ENCODE measurements at places on chromosomes 3 and 15. TPM values are rescaled to one million over a fixed set of nuclear protein-coding genes. Genes with fewer than 3 reads are reported as not detected.
A peak's percentile ranks its signal among the peaks of the same experiment; 100 is the strongest.

Gene SPINT1
- total RNA-seq: 1.7 TPM

Gene GADL1
- total RNA-seq: not detected

Gene HTR3E
- not detected for total RNA-seq

Gene CRABP1
- not detected for total RNA-seq

Gene C2CD4A
- 3.2 TPM for total RNA-seq

Gene CASR
- total RNA-seq: not detected

Gene TMC3
- total RNA-seq: not detected

Gene PTPRG
- 41.0 TPM for total RNA-seq

Gene SLC6A11
- not detected for total RNA-seq

- no peak for DNase-seq
Observed at GRCh38 chr3:194900854-194901522, 215.3 kb downstream of the FAM43A start.

DNA sequence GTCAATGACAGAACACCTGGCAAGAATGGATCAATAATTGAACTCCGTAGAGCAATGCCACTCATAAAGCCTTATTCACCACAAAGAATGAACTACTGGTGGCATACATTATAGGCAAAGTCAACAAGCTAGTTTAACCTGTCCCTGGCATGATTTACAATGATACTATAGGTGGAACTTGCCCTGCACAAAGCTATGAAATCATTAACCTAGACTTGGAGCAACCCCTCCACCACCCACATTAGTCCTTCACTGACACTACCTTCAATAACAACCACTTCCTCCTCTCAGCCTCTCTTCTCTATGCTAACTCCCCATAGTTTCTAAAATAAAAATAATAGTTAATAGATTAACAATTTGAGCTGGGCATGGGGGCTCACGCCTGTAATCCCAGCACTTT lies 54.4 kb downstream of the ACAP2 start:
- no peak for DNase-seq

DNA sequence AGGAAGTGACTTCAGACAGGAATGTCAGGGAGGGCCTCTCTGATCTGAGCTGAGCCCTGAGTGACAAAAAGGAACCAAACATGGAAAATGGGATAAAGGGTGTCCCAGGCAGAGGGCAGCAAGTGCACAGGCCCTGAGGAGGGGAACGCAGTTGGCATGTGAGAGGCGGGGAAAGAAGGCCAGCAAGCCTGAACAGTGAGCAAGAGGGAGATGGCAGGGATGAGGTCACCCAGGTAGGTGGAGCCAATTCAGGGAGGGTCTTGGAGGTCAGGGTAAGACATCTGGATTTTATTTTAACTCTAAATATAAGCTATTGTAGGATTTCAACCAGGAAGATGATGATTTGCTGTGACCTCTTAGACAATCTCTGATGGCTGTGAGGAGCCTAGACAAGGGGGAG lies 167.7 kb downstream of the LRTM1 start:
- no peak for DNase-seq

- DNase-seq: no peak
Observed at GRCh38 chr3:107676469-107677309, 153.9 kb downstream of the BBX start.

- DNase-seq: no peak
Observed at GRCh38 chr15:85312486-85312885, 67.9 kb upstream of the AKAP13 start.

- DNase-seq: peak; percentile 45
Observed at GRCh38 chr3:62134061-62134496, 239.3 kb downstream of the FEZF2 start.

DNA sequence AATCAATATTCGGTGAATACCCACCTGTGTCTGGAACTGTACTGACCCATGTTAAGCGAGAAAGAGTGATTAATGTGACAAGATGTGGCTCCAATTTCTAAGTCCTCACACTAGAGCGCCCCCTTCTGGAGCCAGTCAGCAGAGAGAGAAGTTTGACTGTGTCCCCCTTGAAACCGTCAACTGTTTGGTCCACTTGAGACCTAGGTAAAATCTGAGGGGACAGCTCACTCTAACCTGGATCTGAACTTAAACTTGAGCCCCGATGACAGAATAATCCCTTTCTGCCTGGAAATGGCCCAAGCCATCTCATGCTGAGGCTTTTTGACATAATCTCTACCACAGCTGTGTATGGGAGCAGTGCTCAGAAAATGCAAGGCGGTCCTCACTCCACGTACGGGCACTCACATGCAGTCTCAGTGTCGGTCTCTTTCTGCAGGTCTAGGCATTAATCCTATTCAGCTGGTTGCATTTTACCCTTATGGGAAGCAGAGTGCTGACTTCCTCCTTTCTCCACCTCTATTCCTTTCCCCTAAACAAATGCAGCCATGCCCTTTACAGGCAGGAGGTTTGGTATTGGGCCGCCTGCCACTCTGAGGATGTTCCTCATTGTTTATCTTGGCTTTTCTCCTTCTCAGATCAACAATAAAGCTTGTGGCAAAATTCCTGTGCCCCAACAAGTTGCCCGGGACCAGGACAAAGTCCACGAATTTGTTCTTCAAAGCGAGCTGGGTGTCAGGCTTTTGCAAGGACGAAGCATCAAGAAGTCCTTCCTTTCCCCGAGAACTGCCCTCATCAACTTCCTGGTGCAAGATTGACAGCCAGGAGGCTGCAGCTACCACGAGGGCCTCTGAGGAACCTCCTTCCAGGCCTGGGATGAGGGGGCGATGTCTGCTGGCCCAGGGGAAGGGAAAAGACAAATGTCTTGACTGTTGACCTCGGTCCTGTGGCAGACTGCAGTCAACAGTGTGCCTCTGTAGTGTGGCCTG lies 47.5 kb upstream of the LIMD1 start:
- no peak for DNase-seq

DNA sequence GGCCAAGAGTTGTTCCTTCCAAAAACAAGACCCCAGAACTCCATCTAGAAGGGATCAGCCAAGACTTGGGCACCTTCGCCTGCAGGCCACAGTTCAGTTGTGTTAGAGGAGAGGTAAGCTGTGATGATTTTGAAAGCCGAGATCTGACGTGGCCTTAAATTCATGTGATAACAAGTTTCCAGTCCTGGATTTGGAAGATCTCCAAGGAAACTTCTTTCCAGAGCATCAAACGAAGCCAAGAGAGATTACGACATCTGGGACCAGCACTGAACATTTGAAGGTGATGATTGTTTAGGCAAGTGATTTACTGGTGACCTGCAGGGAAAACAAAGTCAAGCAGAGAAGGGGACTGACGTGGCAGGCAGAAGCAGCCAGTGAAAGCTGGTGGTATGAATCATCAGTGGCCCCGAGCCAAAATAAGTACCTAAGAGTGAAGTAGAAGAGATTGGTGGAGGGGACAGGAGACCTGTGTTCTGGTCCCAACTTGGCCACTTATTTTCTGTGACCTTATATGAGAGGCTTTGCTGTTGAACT lies 339.0 kb upstream of the PROK2 start:
- DNase-seq: peak; percentile 50

GRCh38 chr3:57892423-57892822 lies 115.8 kb upstream of the FLNB start:
- no peak for DNase-seq

DNA sequence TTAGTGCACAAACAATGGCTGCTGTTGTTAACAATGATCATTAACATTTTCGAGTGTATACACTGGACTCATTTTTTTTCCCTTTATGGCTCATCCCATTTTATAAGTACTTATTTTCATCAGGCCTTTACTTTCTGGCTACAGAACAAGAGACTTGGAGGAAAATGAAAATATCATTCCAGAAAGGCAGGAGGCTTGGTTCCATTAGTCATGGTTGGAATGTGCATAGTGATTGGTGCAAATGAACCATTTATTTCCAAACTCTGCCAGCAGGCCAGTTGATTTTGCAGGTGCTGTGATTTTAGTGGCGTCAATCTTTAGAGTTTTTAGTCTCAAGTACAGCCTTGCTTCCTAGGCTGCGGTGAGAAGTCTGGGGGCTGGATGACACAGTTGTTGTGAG lies 151.8 kb downstream of the ITPR1 start:
- no peak for DNase-seq

DNA sequence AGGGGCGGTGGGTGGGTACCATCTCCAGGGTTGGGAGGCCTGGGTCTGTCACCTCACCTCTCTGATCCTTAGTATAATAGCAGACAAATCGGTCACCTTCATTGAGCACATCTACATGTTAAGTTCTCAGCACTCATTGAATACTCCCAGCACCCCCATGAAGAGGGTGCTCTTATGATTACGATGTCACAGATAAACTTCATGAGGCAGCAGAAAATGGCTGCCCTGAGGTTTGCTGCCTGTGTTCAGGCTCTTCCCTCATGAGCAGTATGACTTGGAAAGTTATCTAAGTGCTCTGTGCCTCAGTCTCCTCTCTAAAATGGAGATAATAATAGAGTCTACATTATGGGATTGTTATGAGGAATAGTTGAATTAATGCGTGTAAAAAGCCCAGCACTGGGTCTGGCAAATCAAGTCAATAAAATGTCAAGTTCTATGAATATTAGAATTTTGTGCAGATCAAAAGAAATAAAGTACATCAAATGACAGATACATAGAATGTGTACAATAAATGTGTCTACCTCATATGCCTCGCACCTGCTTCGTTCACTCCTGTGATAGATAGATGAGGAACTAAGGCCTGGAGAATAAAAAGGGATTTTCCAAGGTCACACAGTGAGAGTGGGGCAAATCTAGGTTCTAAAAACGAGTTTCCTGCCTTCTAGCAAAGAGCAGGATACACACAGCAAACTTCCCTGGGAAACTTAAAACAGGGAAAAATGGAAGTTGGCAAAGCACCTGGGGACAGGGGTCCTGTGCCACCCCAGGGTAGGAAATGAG lies 142.2 kb upstream of the MRPS22 start:
- DNase-seq: no peak

DNA sequence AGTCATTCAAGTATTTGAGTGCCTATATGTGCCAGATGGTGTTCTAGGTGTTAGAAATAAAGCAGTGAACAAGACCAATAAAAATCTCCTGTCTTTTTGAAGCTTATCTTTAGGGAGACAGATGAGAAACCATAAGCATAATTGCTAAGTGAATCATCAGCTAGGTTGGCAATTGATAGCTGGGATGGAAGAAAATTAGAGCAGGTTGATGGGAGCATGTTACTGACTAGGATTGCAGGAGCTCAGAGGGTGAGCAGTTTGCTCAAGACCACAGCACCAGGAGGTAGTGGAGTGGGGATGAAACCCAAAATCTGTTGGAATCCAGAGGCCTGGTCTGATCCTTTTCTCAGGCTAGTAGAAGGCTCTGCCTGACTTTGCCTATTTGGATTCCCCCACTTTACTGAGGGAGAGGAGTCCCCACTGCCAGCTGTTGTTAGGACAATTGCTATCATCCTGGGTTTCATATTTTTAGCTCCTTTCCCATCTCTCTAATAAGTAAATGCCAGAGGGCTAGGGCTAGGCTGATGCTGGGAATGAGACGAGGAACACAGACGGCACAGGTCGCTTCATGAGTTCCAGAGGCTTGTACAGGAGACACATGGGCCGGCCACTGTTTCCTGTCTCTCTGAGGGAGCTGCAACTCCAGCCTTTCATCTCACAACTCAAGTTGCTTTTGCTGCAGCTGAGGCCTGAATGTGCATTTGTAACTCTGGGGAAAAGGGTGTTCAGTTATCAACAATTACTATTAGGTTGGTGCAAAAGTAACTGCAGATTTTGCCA lies 102.9 kb downstream of the CACNA1D start:
- DNase-seq: no peak

GRCh38 chr3:14471690-14472089 lies 68.5 kb downstream of the GRIP2 start:
- no peak for DNase-seq

- DNase-seq: no peak
Observed at GRCh38 chr3:66150977-66151376, 69.8 kb upstream of the SLC25A26 start.

- DNase-seq: no peak
Observed at GRCh38 chr3:16337856-16338540, 73.0 kb downstream of the OXNAD1 start.

- DNase-seq: no peak
Observed at GRCh38 chr3:190306513-190307163, 15.6 kb downstream of the CLDN1 start.

GRCh38 chr15:92061511-92062195 lies 208.1 kb downstream of the SLCO3A1 start:
- no peak for DNase-seq

DNA sequence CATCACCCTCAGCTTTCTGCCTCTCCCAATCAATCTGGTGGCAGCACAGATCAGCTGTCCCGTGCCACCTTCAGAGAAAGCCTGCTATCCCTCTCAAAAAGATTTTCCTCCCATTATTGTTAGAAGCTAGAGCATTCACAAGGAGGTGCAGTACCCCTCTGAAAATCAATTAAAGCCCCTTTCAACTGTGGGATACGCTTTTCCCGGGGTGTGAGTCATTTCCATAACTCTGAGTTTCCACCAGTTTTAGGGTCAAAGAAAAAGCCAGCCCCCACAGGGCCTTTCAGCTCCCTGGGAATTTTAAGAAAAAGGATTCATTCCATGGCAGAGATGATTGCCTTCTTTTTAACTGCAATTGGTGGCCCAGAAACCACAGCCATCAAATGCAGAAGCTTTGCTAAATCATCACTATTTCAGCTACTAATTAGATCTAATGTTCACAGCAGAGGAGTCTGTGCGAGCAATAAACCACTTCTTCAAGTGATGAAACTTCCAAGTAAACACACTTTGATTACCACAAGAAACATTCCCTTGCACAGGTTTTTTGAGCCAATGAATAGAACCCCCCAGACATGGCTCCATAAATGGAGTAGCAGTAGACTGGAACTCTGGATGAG lies 270.0 kb upstream of the TPRG1 start:
- no peak for DNase-seq

- DNase-seq: no peak
Observed at GRCh38 chr3:40167958-40168357, 141.5 kb upstream of the EIF1B start.

DNA sequence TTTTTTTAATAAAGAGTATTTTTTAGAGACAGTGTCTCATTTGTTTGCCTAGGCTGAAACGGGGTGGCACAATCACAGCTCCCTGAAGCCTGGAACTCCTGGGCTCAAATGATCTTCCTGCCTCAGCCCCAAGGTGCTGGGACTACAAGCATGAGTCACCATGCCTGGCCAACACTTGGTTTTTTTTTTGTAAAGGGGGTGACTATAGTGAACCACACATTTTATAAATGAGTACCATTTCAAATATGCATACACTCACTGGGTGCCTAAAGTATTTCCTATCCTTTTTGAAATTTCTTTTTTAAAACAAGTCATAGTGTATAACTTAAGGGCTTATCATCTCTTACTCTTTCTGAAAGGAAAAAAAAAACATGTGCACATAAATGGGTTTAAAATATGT lies 325.2 kb upstream of the MEIS2 start:
- no peak for DNase-seq

GRCh38 chr15:58378241-58379085 lies 53.3 kb upstream of the LIPC start:
- DNase-seq: no peak

GRCh38 chr15:71049706-71050422 lies 65.4 kb upstream of the THSD4 start:
- no peak for DNase-seq

Measured in pulmonary artery endothelial cell (primary cell).